M059J (cell line): ENCODE measurements at places on chromosomes 12 and 14.
A peak's percentile ranks its signal among the peaks of the same experiment; 100 is the strongest.

GRCh38 chr12:1820191-1820895, at the start of gene LRTM2:
LRTM2 (plus strand) TSS chr12:1820565; CDS start chr12:1828149, 7,584 bp downstream.
- DNase-seq: no peak

DNA sequence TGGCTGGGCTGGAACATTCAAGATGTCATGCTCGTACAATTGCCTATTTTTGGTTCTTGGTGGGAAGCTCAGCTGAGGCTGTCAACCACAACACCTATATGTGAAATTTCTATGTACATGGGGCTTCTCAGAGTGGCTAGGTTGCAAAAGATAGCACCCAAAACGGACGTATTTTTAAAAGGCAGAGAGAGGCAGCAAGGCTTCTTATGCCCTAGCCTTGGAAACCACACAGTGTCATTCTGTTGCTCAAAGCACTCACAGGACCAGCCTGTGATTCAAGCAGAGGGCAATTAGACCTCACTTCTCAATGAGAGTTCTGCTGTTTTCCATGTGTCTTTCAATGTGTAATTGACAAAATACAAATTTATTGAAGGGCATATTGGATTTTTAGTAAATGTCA, 134.0 kb downstream of the GXYLT1 start:
- no peak for DNase-seq

DNA sequence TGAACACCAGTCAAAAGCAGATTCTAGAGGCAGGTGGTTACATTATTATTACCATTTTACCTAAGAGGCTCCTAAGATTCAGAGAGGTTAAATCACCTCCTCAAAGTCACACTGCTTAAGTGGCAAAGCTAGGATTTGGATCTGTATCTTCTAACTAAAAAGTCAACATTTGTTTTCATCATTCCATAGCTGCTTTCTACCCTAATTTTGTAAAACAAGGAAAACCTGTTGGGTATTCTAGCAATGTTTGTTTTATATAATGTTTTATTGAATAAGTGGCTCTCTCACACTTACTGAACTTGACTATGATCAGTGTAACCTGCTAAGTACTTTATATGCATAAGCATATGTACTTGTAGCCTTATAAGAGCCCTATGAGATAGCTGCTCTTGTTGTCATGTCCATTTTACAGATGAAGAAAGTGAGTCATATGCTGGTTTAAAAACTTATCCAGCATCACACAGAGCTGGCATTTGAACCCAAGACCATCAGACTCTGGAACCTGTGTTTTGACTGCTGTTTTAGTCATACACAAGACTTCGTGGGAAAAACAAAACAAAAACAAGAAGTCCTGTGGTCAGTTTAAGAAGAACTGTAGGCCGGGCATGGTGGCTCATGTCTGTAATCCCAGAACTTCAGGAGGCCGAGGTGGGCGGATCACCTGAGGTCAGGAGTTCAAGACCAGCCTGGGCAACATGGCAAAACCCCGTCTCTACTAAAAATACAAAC, 31.7 kb upstream of the EVL start:
- no peak for DNase-seq

DNA sequence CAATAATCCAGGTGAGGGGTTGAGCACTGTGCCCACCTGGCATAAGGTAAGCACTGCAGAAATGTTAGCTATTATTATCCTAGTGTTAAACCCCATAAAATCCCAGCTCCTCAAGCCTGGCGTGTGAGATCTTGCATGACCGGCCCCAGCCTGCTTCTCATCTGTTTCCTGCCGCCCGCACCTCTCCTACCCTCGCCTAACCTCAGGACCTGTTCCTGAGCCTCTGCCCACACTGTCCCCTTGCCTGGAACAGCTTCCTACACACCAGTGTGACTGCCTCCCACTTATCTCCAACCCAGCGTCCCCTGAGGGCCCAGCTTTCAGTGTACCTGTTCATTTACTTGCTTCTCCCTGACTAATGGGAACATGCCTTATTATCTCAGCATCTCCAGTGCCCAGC, 24.7 kb downstream of the ISCA2 start:
- no peak for DNase-seq

- DNase-seq: peak; percentile 33
Measured at GRCh38 chr12:55019784-55020183, at the start of gene NEUROD4. NEUROD4 (plus strand) TSS chr12:55019974; CDS start chr12:55026440, 6,466 bp downstream.

DNA sequence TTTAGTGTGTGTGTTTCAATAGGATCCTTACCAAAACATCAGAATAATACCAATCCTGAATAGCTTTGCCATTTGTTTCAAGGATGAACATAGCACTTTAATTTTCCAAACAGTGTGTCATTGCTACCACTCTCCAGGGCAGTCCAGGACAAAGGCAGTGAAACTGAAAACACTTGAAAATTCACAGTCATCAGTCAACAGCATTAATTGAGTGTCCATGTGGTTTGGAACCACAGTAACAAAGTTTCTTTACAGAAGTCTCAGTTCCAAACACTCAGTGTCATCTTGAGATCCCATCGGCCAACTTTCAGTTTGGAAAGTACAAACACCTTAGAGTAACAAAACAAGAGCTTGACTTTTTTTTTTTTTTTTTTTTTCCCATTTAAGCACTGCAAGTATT, 228.4 kb upstream of the SOX5 start:
- DNase-seq: no peak

- DNase-seq: peak; percentile 34
Measured at GRCh38 chr14:63249092-63249491, 44.8 kb downstream of the RHOJ start.

DNA sequence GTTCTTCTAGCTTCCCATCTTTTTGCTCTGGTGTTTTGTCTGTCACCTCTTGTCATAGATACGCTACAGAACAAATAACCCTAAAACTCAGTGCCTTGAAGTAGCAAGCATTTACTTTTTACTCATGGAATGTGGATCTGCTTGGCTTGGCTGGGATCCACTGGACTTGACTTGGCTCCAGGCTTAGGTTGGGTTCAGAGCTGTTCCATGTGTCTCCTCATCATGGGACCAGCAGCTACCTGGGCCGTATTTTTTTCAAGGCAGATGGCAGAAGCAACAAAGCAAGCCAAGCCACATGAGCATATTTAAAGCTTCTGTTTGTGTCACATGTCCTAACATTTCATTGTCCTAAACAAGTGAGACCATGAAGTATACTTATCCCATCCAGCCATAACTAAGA, 48.7 kb upstream of the ATF1 start:
- no peak for DNase-seq

- no peak for DNase-seq
Measured at GRCh38 chr12:127038761-127039160, 1228.2 kb upstream of the TMEM132C start.

DNA sequence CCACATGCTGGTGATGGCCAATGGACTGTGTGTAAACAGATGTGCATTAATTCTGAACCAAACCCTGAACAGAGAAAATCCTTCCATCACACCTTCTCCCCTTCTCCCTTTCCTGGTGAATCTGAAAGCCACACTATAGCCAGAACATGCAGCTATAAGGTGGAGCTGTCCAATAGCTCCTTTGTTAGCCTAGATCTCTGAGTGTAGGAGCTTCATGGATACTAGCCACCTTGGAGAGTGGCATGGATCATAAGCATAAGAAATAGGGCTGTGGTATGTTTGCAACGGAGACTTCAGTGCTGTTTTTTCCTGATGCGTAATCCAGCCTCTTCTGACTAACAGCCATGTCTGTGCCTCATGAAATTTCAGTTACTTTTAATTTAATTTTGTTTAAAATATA, 364.5 kb downstream of the BTG1 start:
- DNase-seq: peak; percentile 21

GRCh38 chr12:25629341-25629740, 76.3 kb upstream of the LMNTD1 start:
- no peak for DNase-seq

GRCh38 chr12:131855521-131856142, 27.4 kb downstream of the MMP17 start:
- DNase-seq: no peak

DNA sequence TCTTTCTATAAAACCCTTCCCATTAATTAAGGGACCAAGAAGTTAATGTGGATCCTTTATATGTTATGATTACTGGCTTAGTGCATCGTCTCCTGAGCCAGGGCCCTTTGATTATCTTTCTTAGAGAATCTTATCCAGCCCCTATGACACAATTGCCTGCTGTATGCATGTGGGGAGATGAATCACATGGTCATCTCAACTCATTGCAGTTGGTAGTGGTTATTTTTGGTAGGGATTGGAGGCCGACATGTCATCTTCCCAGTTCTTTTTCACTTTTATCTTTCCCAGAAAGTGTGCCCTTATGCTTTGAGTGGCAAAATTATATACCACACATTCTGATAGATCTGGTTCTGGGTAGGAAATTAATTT, 26.0 kb downstream of the ZNF664 start:
- DNase-seq: no peak

GRCh38 chr12:110699591-110700445, 10.9 kb upstream of the HVCN1 start:
- DNase-seq: no peak

GRCh38 chr12:49121047-49121696, 10.0 kb downstream of the TUBA1B start:
- peak; percentile 77 for DNase-seq

- no peak for DNase-seq
Measured at GRCh38 chr12:16155938-16156337, 121.5 kb downstream of the SLC15A5 start.

- no peak for DNase-seq
Measured at GRCh38 chr12:64320611-64321010, 69.9 kb downstream of the C12orf56 start.

- no peak for DNase-seq
Measured at GRCh38 chr14:90981636-90982035, 78.8 kb downstream of the RPS6KA5 start.

GRCh38 chr12:112837629-112838197, 46.2 kb downstream of the RPH3A start:
- peak; percentile 71 for DNase-seq

DNA sequence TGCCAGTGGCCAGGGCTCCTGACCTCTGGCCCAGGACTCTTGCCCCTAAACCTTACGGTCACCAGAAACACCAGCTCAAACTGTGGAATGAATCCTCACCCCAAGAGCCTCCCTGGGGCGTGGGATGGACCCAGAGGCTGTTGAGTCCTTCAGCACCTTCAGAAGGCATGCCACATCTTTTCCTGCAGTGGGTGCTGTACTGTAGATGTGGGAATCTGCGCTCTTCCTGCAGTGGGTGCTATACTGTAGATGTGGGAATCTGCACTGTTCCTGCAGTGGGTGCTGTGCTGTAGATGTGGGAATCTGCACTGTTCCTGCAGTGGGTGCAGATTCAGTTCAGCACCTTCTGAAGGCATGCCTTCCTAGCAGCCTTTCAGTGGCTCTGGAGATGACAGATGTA, 1.2 kb downstream of the KRT82 start:
- no peak for DNase-seq

GRCh38 chr12:95216711-95217376, 423 bp downstream of the FGD6 start:
- DNase-seq: peak; percentile 42

DNA sequence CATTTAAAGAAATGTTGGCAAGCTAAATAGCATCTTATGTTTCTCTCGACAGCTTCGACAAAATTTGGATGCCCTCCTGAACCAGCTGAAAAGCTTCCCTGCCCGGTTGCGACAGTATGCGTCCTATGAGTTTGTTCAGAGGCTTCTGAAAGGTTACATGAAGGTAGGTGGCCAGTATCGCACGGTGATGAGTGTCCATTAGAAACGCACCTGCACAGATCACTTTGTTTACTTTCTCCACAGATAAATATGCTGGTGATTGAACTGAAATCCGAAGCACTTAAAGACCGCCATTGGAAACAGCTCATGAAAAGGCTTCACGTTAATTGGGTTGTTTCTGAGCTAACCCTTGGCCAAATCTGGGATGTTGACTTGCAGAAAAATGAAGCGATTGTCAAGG, 36.5 kb downstream of the DYNC1H1 start:
- no peak for DNase-seq

DNA sequence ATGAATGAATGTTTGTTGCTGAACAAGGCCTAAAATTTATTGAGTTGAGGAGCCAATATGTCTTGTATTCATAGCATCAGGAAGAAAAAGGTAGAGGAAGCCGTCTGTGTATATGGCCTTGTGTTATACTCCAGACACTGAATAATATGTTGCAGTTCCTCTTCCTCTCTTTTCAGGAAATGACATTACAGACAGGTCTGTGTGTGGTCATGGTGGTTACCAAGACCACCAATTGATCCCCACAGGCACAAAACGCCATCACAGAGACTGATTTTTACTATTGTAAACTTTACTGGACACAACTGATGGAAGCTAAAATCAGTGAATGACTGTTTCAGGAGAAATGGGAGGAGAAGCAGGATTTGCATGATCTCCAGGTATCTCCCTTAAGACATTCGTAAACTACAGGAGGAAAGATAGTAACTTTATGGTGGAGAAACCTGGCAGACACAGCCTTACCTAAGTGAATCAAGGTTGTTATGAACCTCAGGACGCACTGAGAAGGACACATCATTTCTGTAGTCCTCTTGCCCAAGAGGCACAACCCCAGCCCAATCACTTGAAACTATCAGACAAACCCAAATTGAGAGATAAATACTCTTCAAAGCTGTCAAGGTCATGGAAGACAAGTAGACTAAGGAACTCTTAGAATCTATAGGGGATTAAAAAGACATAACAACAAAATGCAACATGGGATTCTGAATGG, 334.1 kb upstream of the RGS6 start:
- DNase-seq: no peak

GRCh38 chr14:60656686-60657455, 7.6 kb upstream of the SIX1 start:
- peak; percentile 70 for DNase-seq

DNA sequence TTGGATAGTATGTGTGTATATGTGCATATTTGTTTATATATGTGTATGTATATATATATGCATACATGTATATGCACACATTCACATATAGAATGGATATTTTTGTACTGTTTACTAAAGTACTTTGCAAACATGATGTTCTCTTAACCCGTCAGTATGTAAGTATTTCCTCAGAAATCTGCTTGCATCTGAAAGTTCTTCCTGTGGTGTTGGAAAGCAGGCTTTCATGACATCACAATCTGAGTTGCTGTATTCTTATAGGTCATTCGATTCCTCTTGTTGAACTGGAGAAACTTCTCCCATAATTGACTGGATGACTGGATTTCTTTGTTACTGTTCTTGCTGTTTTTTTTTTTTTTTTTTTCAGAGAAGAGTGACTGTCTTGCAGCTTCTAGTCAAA, 29.1 kb downstream of the GABARAPL1 start:
- no peak for DNase-seq

- DNase-seq: no peak
Measured at GRCh38 chr12:51755251-51755650, 93.3 kb downstream of the FIGNL2 start.

- peak; percentile 46 for DNase-seq
Measured at GRCh38 chr12:42611571-42612230, 22.2 kb upstream of the PRICKLE1 start.

DNA sequence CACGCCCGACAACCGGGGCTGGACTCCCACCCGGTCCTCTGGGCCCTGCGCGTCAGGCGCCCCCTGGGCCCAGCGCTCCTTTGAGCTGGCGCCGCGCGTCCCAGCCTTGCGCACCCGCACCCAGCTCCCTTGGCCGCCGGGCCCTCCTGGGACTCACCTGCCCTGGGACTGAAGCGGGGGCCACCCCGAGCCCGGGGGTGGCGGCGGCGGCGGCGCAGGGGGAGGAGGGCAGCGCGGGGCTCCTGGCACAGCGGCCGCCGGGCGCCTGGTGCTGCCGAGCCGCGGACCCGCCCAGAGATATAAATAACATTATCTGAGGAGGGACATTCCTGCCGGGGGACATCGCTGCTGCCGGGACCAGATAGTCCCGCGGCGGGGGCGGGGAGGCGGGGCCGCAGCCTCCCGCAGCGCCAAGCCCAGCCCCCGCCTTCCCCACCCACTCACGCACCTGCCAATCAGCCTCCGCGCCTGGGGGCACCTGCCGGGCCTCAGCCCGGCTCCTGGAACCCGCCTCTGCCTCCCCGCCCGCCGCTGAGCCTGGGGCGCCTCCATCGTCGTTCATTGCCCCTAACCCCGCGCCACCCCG, at the start of gene SPTB:
TSS of gene SPTB (minus strand) at position 273 of the 586 bp plus-strand sequence. CDS start 56,813 bp downstream, outside the sequence.
- peak; percentile 10 for DNase-seq
